ENCODE measurements at places on chromosomes 2 and 18. TPM values are rescaled to one million over a fixed set of nuclear protein-coding genes. Genes with fewer than 3 reads are reported as not detected.

- no peak for DNase-seq
Measured at GRCh38 chr2:133438848-133439564, 129.3 kb downstream of the NCKAP5 start.

- DNase-seq, result peak; percentile 98
Measured at GRCh38 chr2:231900486-231900942, 25.7 kb downstream of the NPPC start.

The ASXL3 gene
- 7.2 TPM for total RNA-seq

DNA sequence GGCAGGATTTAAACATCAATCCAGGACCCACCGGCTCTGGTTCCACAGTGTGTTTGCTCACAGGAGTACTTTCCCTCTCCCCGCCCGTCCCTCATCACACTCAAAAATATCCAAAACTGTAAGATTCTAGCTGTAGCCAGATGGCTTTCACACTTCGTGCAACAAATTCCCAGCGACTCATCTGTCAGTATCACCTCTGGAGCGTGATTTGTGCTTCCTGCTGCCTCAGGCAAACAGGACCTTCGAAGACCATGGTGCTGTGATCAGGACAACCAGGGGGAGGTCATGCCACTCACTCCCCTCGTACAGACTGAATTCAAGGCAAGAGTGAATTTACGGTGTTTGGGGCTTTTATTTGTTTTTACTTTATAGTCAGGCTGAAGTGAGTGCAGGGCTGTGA is 154.5 kb upstream of the PID1 start:
- DNase-seq, result no peak

DNA sequence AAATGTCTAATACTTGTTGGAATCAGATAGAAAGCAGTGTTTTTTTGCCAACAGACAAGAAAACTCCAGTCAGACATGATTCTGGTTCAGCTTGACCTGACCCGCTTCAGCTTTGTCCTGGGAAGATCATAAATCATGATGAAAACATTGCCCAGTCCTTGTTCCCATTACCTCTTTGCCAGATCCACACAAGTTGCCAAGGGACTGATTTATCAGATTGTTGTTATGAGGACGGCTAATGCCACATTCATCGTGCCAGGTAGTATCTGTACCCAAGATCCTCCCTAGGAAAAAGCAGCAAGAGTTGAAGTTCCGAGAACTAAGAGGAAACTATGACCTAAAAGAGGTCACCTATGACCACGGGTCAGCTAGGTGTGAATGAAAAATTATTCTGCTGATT is 39.0 kb downstream of the SLC40A1 start:
- no peak for DNase-seq

- no peak for DNase-seq
Measured at GRCh38 chr2:158507679-158508078, 50.9 kb downstream of the PKP4 start.

The ARHGAP28 gene
- 350 TPM for total RNA-seq

DNA sequence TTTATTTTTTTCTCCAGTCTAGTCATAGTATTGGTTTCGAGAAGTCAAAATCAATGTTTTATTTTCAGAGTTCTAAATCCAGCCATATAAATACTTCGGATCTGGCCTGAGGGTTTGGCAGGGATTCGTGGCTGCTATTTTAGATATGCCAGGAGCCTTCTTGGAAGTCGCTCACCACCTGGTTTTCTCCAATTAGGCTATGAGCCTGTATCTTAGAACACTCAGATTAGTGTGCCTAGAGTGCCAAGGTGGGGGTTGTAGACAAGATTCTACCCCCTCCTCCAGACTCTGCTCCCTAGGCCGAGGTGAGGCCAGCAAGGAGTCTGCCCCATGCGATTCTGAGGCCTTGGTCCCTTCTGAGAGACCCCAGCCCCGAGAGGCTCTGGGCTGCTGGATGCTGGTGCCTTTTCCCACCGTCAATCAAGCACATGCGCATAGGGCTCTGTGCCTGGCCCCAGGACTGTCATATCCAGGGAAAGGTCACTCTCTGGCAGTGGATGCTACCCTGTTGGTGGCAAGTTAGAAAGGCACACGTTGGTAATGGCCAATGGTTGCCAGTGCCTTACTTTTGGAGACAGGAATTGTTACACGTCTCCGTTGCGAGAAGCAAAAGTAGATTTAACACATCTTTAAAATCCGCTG is 197.1 kb downstream of the AGAP1 start:
- DNase-seq, result no peak

The GLI2 gene
- 1.2 TPM for total RNA-seq

The VIT gene
- 3.6 TPM for total RNA-seq

- no peak for DNase-seq
Measured at GRCh38 chr2:190959911-190960788, 53.8 kb downstream of the STAT1 start.

- peak; percentile 59 for DNase-seq
Measured at GRCh38 chr2:98731041-98731893, at the start of gene MGAT4A. MGAT4A (minus strand) TSS chr2:98731132; CDS start chr2:98726332, 4,800 bp downstream.

DNA sequence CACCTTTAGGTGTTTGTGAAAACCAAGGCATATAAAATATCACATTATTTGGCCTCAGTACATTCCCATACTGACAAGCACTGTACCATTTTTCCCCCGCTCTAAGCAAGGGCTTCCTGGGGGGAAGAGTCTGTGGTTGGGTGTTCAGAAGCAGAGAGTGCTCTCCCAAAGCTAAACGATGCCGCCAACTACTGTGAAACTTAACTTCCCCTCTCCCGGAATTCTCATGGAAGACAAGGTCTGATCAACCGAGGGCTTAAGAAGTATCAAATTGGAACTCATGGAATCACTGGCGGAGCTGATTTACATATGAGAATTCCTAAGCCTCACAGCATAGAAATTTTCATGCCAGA is 433 bp upstream of the MFF start:
- DNase-seq, result no peak

GRCh38 chr18:36389027-36389426 is 91.5 kb downstream of the FHOD3 start:
- DNase-seq, result no peak

GRCh38 chr2:172480301-172481218 is 53.2 kb downstream of the ITGA6 start:
- no peak for DNase-seq

DNA sequence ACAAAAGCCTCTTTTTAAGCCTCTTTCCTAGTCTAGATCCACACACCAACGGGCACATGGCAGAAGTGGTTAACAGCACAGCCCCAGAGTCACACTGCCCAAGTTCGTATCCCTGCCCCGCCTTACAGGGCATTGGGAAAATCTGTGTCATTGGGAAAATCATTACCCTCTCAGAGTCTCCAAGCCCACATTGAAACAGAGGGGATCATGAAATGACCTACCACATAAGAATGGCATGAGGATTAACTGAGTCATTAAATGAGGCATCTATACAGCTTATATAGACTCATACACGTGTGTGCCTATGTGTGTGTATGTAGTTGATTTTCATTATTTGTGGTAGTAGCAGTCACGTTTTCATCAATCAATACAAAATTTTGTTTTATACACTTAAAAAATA is 469.0 kb upstream of the POU3F3 start:
- no peak for DNase-seq

The LRRTM4 gene
- total RNA-seq, result 1.8 TPM
